ENCODE measurements at places on chromosomes 1 and 21.

- no peak for DNase-seq
These were observed 114.5 kb downstream of the NUF2 start for GRCh38 chr1:163436140-163436812.

- DNase-seq, result no peak
These were observed 17.0 kb downstream of the CFAP126 start for GRCh38 chr1:161350671-161351070.

- DNase-seq, result no peak
These were observed 6.7 kb upstream of the CDK11A start for GRCh38 chr1:1730870-1731269.

- no peak for DNase-seq
These were observed 166.9 kb downstream of the HLX start for GRCh38 chr1:221045842-221046831.

DNA sequence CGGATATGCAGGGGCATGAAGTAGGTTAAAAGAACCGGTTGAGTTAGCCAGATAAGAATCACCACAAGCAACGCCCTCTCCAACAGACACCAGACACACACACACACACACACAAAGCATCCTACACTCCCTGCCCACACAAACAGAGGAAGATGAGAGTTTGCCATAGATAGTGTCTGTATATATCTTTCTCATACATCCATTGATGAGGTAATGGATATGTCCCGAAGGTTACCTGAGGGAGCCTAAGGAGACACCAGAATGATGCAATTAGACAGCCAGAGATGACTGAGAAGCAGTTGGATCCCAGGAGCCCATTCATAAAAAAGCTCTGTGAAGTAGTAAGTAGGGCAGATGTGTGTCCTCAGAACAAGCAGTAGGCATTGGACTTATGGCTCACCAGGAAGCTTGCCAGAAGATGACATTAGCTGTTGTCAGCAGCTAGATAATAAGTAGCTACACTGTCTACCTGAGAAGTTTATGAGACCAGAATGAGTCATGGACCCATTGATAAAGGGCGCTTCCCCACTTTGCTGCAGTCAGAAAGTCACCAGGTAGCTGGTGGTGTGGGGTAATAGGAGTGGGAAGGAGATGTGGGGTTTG is 247.0 kb downstream of the KCNT2 start:
- DNase-seq, result no peak

DNA sequence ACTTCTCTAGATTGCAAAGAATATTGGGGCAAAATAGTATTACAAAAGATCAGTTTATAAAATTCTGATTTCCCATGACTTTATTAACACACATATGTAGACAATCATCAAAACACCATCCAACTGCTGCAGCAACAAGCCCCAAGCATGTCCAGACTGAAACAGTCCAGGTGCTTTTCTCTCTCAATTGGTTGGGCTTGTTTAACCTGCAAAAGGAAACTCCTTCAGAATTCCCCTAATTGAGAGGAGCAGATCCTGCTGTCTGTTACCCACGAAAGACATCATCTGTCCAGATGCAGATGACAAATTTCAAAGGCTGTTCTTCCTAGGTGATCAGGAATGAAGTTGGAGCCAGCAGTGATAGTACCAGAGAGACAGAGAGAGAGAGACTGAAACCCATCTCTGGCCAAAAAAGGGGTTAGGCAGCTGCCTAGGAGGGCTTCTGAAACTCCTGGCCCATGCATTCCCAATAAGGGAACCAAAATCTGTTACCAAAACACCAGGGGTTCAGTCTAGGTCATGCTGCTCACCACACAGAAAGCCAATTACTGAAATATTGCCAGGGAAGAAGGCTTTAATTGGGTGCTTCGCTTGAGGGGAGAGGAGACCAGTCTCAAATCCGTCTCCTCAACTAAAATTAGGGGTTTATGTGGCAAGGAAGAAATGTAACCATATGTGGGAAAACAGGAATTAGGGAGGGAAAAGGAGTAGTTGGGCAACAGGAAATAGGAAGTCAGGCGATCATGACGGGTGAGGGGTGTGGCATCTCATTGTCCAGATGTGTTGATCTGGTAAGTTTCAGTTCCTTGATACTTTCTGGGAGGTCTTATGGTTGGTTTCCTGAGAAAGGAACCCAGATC is 34.7 kb upstream of the RGL1 start:
- DNase-seq, result no peak

DNA sequence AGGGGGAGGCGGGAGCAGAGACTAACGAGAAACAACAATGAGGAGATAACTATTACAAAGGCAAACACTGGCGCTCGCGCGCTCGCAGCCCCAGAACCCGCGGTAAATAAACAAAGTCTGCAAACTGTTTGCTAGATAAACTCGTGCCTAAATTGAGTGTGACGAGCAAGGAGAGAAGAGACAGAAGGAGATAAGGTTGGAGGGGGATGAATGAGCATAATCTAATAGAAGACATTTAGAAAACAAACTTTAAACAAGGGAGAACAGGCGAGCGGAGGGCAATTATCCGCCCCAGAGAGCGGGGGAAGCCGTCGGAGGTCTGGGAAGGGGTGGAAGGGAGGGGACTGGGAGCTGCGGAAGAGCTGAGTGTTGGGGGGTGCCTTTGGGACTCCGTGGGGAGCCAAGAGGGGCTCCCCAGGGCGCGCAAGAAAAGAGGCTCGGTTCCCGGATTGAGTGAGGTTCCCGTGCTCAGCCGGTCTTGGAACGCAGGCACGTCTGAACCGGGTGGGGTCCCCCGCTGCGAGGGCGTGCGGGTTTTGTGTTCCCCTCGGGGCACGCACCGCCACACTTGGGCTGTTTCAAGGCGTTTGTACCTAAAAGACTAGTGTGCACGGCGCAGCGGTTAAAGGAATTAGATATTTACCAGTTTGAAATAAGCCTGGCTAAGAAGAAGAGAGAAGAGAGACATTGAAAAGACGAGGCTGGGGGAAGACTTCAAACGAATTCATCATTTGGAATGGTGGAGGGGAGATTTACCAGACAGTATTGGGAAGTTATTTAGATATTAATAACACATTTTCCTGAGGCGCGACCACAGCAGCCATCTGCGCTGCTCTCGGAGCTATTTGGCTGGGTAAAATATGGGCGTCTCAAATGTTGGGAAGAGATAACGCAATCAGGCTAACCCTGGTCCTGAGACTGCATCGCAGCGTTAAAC is 10.6 kb downstream of the PAX7 start:
- no peak for DNase-seq

DNA sequence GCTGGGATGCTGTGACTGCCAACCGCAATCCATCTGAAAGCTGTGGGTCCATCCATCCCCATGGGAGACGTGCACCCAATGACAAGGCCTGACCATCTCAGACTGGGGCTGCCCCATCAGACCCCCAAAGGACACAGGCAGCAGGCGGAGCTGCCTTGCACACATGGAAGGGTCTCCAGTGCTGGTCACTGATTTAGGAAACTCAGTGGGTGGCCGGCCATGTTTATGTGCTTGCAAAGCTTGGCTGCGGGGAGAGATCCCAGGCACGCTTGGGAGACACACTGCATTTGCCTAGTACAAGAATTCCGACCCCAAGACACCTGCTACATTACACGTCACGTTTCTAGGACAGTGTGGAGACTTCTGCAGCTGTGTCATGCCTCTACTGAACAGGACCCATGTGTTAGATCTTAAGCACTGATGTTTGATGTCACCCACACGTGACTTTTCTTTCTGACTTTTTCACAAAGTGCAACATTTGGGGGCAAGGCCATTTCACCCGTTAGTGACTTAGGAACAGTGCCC is 181.4 kb downstream of the CLIC6 start:
- DNase-seq, result no peak

- DNase-seq, result no peak
These were observed 78.5 kb upstream of the CAMK1G start for GRCh38 chr1:209505044-209505443.

GRCh38 chr1:156865258-156865657 is 4.6 kb downstream of the NTRK1 start:
- DNase-seq, result no peak

DNA sequence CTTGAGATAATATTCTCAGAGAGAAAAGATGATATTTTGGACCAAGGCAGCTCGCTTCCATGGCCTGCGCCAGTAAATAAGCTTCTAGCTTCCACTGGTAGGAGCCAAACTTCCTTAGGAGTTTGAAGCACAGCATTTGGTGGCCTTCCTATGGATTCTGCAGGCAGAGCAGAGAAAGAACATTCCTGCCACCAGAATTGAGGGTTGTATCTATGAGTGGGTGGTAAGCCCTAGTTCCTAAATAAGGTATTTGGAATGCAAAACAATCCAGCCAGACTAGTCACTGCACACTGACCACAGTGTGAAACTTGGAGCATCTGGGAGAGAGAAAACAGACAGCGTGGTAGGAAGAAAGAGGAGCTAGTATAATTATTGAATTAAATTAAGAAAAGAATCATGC is 54.1 kb upstream of the BCAR3 start:
- no peak for DNase-seq

- DNase-seq, result no peak
These were observed 56.6 kb upstream of the CPLANE2 start for GRCh38 chr1:16293538-16293937.

DNA sequence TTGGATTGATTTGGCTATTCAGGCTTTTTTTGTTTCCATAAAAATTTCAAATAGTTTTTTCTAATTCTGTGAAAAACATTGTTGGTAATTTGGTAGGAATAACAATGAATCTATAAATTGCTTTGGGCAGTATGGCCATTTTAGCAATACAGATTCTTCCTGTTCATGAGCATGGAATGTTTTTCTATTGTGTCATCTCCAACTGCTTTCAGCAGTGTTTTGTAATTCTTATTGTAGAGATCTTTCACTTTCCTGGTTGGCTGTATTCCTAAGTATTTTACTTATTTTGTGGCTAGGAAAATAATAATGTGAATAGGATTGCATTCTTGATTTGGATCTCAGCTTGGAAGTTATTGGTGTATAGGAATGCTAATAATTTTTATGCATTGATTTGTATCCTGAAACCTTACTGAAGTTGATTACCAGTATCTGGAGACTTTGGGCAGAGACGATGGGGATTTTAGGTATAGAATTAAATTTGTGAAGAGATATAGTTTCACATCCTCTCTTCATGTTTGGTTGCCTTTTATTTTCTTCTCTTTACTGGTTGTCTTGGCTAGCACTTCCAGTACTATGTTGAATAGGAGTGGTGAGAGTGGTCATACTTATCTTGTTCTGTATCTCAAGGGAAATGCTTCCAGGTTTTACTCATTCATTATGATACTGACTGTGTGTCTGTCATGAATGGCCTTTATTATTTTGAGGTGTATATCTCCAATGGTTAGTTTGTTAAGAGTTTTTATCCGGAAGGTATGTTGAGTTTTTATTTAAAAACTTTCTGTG is 57.3 kb downstream of the DRAM2 start:
- no peak for DNase-seq

- no peak for DNase-seq
These were observed 36.0 kb upstream of the SSBP3 start for GRCh38 chr1:54442185-54442584.

DNA sequence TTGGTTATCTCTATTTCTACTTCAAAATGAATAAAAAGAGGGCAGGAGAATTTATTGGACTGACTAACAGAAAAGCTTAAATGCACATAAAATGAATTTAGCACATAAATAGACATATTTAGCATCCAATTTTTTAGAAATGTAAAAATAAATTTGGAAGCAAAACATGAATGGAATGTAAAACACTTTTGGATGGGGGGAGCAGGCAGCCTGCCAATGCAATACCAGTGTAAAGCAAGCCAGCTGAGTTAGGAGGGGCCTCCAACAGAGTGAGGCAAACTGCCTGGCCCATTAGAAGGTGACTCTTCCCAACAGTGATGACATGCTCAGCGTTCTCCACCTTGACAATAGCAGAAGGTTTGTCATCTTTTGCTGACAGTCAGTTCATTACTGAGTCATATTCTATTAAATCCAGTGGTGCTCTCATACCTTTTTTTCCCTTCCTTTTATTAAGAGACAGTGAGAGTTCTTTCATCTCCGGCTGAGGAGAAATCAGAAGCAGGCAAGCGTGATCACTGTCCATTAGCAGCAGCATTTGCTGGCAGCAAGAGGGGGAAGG is 19.5 kb upstream of the EXO1 start:
- DNase-seq, result no peak

- no peak for DNase-seq
These were observed 454.8 kb upstream of the ADAMTS5 start for GRCh38 chr21:27421654-27422053.

DNA sequence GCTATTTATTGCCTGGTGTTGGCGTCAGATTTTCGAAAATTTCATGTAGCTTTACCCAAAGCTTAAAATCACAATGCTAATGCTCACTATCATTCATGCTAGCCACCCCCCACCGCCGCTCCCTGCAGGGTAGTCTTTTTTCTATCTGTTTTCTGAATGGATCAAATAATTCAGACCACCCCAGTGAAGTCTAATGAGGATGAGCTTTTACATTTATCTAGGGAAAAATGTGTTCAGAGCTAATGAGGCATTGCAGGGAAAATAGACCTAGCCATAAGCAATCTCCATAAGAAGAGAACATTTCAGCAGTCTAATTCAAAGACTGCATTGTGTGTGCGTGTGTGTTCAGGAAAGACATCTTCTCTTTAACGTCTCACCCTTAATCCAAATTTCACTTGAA is 533.0 kb upstream of the PRMT6 start:
- DNase-seq, result no peak

Measured in activated CD4-positive, CD25-positive, alpha-beta regulatory T cell (primary cell).